ENCODE measurements at places on chromosomes 2 and 18. TPM values are rescaled to one million over a fixed set of nuclear protein-coding genes. Genes with fewer than 3 reads are reported as not detected.

RAMP1 gene
- total RNA-seq: 13.8 TPM

CIB4 gene
- total RNA-seq: not detected

FRZB gene
- 0.49 TPM for total RNA-seq

RAB6C gene
- not detected for total RNA-seq

UGT1A3 gene
- not detected for total RNA-seq

GPAT2 gene
- 8.5 TPM for total RNA-seq

TNFAIP6 gene
- total RNA-seq: 49.1 TPM

ZNF521 gene
- 1.8 TPM for total RNA-seq

DNAJC27 gene
- total RNA-seq: 5.0 TPM

NAT8 gene
- not detected for total RNA-seq

IL1R2 gene
- 4.9 TPM for total RNA-seq

CHRND gene
- not detected for total RNA-seq

SPIRE1 gene
- total RNA-seq: 13.8 TPM

UGT1A10 gene
- not detected for total RNA-seq

ASNSD1 gene
- total RNA-seq: 64.3 TPM

CROCC2 gene
- not detected for total RNA-seq

DLX2 gene
- total RNA-seq: 0.16 TPM

SERPINB13 gene
- total RNA-seq: not detected

ALK gene
- total RNA-seq: not detected

CFC1 gene
- not detected for total RNA-seq

HJURP gene
- total RNA-seq: 6.3 TPM

NEB gene
- total RNA-seq: under 0.01 TPM

CYP1B1 gene
- total RNA-seq: 64.0 TPM

Measured in cardiac atrium fibroblast (primary cell).